Astrocyte of the cerebellum (primary cell): ENCODE measurements at places on chromosomes 1 and 21.

DNA sequence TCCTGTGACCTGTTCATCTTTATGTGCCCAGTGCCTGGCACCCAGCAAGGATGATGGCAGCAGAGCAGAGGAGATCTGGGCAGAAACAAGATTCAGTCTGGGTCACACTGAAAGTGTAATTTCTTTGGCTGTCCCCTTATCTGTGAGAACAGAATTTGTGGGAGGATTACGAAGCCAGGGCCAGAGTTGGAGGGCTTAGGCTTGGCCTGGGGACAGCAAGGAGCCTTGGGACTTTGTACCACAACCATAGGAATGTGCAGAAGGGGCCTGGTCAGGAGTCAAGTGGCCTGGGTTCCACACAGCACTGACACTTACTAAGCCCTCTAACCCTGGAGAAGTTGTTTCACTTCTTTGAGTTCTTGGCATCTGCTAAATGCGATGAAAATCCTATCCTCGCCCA, 12.8 kb downstream of the PMVK start:
- no peak for DNase-seq

DNA sequence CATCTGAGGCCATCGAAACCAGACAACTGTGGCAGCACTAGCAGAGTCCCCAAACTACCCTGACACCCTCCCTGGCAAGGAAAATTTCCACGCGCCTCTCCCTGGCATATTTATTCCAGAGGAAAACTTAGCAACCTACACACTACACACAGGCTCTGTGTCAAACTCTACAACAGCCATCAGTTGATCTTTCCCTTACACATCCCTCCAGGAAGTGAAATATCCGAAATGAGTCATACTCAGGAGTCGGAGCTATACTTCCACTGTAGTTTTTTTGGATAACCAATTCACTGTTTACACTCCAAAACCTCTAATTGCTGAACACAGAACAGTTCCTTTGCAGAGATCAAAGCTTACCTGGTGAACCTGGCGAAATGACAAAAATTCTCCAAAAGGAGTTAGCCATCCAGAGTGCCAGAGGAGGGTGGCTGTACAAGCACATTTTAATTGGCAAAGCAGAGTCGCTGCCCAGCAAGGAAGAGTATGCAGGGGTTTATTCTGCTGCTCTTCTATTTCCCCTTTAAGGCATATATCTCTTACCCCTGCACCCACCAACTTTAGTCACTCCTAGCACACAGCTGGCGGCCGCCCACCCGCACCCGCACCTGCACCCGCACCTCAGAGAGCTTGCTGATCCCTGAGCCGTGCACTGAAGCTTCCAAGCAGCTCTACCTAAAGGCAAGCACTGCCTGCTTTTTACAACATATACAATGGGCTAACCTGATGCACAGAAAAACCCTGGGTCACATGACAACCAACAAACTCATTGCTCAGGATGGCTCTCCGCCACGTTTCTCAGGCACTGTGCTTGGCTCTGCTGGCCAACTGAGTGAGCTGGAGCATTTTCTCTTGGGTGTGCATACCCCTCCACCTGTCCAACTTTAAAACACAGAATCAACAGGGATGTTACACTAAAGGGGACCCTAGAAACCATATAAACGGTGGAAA, 54.9 kb downstream of the CAPZB start:
- DNase-seq = no peak

DNA sequence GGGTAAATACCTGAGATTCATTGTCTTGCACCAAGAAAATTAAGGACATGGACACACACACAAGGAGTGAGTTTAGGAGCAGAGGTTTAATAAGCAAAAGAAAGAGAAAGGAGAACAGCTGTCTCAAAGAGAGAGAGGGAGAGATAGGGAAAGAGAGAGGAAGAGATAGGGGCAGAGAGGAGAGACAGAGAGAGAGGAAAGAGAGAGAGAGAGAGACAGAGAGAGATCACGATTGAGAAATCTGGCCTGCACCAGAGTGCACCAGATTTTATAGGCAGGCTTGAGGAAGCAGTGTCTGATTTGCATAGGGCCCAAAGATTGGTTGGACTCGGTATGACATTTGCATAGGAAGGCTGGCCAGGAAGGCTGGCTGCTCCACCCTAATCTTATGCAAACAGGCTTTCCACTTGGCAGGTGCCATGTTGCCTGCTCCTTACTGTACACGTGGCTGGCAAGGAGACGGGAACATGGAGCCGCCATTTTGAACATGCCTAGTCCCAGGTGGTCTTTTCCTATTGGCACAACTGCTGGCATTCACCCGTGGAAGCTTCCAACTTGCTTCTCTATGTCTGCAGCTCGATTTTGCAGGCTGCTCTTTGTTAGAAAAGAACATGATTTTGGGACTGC, 419.9 kb downstream of the ZP4 start:
- DNase-seq = no peak

GRCh38 chr1:247111259-247111699, 7.1 kb upstream of the ZNF669 start:
- no peak for DNase-seq

DNA sequence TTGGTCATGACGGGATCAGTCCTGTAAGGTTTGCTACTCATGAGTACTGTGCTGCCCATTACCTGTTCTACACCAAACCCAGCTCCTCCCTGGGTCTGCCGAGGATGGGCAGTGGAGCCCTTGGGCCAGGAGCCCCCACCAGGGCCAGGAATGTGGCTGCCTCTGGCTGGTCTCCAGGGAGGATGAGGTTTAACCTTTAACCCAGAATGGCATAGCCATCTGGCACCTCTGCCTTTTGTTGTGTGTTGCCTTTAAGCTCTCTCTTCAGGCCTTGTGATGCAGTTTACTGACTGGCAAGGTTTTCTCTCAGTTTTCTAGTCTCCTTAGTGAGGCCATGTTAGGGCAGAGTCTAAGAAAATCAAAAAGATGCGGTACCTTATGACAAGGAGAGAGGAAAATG, 38.6 kb downstream of the SIPA1L2 start:
- no peak for DNase-seq

DNA sequence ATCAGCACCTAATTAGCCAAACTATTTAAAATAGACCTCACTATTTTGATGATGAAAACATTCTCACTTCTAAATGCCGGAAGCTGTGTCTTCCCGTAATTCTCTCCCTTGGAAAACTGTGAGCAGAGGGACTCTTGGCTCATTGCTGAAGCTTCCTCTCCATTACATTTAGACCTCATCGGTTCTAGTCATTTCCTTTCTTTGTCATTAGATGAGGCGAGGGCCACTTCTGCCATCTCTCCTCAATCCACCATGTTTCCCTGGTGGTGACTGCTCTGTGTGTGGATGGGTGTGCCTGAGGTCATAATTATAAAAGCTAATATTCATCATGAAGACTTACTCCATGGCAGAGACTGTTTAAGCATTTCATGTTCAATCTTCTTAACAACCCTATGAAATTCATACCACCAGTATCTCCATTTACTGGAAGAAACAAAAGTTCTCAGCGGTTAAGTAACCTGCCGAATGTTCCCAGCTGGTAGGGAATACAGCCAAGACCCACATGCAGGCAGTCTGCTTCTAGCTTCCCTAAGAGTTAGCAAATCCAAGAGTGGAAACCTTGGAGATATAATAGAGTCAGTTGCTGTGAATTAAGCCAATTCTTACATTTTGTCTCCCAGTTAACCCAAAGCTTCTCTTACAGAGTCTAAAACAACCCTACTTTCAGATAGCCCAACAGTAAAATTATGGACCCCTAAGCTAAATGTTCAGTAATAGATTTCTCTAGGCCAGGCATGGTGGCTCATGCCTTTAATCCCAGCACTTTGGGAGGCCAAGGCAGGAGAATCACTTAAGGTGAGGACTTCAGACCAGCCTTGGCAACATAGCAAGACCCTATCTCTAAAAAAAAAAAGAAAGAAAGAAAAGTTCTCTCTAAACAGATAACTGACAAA, 156.2 kb downstream of the ZBTB18 start:
- peak; percentile 73 for DNase-seq

DNA sequence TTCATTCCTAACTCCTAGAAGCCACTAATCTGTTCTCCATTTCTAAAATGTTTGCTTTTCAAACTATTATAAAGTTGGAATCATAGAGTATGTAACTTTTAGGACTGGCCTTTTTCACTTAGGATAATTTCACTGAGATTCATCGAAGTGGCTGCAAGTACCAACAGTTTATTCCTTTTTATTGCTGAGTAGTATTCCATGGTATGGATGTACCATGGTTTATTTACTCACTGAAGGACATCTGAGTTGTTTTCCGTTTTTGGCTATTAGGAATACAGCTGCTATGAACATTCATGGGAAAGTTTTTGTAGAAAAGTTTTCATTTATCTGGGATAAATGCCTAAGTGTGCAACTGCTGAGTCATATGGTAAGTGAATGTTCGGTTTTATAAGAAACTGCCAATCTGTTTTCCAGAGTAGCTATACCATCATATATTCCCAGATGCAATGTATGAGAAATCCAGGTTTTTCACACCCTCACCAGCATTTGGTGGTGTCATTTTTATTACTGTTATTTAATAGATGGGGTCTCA, 66.3 kb downstream of the SLC27A3 start:
- DNase-seq = peak; percentile 1

DNA sequence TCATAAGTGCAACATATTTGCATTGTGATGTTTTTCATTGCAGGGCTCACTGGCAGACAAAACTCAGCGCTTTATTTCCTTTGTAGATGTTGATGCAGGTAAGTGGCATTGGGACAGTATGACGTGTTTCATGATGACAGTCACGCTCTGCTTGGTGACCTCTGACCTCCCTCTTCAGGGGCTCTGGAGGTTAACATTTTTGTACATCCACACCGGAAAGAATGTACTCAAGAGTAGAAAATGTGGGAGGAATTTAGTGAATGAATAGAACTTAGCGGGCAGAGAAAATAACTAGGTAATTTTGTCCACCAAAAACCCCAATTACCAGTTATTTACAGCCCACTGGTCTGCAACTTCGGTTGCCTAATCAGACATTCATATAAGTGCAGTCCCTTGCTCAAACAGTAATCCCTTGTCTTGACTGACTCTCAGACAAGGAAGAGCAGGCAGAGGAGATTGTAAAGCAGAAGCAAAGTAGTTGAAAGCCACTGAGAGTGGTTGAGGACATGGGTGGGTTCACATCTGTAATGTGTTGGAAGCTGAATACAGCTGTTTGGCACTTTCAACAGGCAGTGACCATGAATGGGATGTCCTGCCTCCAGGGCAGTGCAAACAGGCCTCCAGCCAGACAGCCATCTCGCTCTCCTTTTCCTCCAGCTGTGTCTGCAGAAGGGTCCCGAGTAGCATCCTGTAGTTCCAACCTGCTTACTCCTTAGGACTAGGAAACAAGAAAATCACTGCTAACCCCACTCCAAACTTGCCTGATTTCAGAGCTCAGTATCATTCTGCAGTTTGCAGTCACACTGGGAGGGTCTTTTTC, 188.9 kb downstream of the NRIP1 start:
- no peak for DNase-seq

DNA sequence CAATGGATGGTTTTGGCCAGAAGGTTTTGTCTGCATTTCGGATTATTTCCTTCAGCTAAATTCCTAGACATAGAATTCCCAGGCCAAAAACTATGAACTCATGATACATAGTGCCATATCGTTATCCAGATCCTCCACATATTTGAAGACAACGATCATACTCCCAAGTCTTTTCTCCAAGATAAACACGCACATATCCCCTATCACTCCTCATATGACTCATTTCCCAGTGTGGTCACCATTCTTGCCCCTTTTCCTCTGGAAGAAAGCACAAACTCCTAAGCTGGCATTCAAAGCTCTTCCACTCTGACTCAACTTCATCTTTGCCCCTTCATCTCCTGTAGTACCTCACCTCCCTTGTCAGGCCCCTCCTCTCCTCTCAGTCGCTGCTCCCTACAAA, 277.6 kb downstream of the PLPP3 start:
- DNase-seq = peak; percentile 19

- no peak for DNase-seq
Measured at GRCh38 chr1:184036517-184036949, 995 bp downstream of the COLGALT2 start.

- no peak for DNase-seq
Measured at GRCh38 chr1:55317673-55318072, 102.5 kb upstream of the USP24 start.
